ENCODE measurements at places on chromosomes 1 and 21.

GRCh38 chr1:11874258-11874562 is 15.5 kb upstream of the NPPB start:
- no peak for DNase-seq

GRCh38 chr1:101295209-101295608 is 58.4 kb downstream of the S1PR1 start:
- DNase-seq: no peak

- no peak for DNase-seq
These were observed 51.8 kb upstream of the TRABD2B start for GRCh38 chr1:48048980-48049379.

DNA sequence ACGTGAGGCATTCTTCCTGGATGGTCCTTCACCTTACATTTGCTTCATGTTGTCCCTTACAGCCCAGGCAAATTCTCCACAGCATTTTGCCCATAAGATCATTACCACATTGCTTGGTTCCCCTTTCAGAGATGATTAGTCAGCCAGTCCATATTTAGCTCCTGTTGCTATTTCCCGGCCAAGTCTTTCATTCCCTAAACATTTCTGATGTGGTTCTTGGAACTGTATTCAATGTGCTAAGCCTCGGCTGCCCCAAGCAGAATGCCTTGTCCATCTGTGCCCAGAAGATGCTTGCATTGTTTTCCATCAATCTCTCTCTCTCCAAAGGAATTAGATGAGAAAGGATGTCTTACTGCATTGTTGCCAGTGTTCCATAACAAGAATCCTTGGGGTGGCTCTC is 420.9 kb upstream of the CAMK1G start:
- no peak for DNase-seq

DNA sequence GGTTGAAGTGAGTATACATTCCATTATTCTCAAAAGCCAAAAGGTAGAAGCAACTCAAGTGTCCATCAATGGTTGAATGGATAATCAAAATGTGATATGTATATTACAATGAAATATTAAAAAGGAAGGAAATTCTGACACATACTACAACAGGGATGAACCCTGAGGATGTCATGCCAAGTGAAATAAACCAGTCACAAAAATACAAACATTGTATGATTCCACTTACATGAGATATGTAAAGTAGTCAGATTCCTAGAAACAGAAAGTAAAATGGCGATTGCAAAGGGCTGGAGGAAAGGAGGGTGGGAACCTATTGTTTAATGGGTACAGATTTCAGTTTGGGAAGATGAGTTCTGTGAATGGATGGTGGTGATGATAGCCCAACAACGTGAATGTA is 5.8 kb downstream of the SLC44A3 start:
- DNase-seq: no peak

DNA sequence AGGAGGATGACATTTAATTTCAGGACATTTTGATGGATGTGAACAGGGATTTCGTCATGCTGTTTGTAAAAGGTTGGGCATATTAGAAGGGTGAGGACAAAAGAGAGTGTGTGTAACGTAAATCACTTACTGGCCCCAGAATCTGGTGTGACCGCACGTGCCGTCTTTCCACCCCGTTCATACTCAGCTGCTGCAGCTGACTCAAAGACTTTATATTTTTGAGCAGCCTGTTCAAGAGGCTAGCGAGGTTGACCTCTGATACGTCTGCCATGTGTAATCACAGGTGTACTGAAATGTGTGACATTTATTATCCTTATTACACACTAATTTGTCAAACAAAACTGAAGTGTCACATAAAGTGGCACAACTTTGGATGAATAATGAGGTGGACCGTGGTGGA is 66.5 kb upstream of the ERRFI1 start:
- DNase-seq: no peak

- no peak for DNase-seq
These were observed 558 bp upstream of the BTG3 start for GRCh38 chr21:17613242-17613676.

DNA sequence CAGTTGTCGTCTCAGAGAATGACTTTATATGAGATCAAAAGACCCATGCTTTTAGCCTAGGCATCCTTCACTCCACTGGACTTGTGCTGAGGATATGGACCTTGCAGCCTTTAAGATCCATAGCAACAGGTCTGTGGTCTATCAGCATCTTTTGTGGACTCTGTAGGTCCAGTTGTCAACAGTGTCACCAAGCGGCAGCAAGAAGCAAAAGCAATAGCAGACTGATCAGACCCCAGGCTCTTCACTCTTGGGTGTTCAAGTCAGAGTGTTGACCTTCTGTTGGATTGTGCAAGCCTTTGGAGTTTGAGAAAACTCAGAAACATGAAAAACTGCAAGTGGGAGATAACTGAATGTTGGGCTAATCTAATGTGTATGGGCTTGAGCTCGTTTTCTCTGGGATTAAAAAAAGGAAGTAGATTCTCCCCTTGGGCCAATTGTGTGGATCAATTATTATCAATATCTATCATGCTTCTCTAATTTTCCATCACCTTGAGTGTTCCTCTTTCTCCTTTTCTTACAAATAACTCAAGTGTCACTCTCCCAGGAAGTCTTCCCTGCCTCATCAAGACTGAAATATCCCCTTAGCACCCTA is 144.2 kb downstream of the LYPLAL1 start:
- no peak for DNase-seq

DNA sequence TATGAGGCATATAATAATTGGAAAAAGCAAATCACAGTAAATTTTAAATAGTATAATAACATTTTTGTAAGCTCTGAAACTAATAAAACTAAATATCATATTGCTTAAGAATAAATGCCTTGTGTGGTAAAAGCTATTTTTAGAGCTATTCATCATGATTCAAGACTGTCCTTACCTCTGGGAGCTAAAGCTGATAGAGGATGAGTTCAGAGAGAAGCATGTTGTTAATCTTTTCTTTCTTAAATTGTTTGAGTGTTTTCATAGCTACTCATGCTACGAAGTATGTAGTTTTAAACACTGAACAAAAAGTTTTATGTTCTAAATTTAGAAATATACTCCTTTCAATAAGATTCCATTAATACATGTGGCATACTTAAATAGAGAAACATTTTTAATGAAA is 30.5 kb downstream of the IFI16 start:
- DNase-seq: no peak

GRCh38 chr1:236002025-236002390 is 62.9 kb downstream of the NID1 start:
- DNase-seq: no peak

GRCh38 chr1:226695335-226695900 is 43.7 kb downstream of the ITPKB start:
- no peak for DNase-seq

DNA sequence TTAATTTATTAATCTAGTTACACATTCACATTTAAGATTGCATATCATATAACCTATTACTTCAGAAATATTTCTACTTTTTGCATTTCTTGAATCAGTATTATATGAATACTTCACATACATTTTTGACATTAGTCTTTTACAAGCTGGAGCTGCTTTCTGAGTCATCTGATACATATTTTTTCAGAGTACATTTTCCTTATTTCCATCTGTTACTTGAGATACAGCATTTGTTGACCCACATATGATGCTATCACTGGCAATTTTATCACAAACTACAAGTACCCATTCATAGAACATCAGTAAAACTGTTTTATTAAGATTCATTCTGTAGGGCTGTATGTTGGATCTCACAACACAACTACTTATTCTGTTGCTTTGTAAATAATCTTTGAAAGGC is 367.2 kb upstream of the ST6GALNAC5 start:
- DNase-seq: no peak

GRCh38 chr1:47179017-47179987 is 10.5 kb downstream of the PDZK1IP1 start:
- peak; percentile 84 for DNase-seq

GRCh38 chr1:109111386-109112055 is 2.4 kb upstream of the ELAPOR1 start:
- no peak for DNase-seq

DNA sequence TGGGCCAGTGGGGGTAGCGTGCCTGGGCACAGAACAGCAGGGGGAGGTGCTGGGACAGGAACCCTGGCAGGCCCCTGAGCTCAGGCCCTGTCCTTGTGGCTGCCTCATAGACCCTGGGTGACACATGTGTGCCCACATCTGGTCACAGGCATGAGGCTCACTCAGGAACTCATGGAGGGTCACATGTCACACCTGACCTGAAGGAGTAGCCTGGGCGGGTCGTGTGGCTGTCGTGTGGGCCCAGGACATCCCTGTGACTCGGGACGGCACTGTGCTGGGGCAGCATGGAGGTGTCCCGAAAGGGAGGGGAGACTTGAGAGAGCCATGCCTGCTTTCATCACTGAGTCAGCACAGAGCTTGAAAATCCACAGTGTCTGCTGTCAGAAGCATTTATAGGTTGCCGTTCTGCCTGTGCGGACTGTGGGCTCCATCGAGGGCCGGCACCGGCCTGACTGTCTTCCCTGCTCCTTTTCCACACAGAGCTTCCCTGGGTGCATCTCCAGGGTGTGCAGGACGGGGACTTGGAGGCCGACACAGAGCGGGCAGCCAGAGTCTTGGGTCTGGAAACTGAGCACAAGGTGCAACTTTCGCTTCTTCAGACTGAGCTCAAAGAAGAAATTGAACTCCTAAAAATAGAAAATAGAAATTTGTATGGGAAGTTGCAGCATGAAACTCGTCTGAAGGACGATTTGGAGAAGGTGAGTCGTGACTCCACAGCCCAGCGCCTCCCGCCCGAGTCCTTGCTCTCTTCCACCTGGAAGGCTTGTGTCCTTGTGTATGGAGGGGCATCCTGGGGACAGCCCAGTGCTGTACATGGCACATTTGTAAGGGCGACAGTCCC is 32.8 kb downstream of the PCNT start:
- no peak for DNase-seq

GRCh38 chr1:47407481-47407880 is 8.6 kb upstream of the FOXE3 start:
- no peak for DNase-seq

- DNase-seq: no peak
These were observed 31.8 kb downstream of the APP start for GRCh38 chr21:26138615-26139257.

DNA sequence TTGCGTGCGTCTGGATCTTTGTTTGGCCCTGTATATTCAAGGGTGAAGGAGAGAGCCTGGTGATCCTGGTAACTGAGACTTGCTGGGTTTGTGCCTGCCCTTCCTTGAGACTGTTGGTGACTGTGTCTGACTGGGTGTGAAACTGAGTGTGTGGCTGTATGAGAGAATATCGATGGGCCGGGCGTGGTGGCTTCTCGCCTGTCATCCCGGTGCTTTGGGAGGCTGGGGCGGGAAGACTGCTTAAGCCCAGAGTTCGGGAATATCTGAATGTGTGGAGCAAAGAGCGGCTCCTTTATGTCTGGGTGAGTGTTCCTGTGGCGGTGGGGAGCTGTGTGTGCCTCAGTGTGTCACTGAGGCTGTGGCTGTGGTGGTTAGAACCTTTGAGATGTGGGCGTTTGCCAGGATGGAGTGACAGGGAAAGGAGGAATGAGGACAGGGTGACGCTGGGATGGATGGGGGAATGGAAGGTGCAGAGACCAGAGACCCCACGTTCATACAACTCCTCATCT is 2.7 kb upstream of the MARCKSL1 start:
- DNase-seq: no peak

- DNase-seq: peak; percentile 90
These were observed 8.0 kb upstream of the MAN1C1 start for GRCh38 chr1:25608488-25609178.

- no peak for DNase-seq
These were observed 292.3 kb downstream of the USP25 start for GRCh38 chr21:16022116-16022515.

DNA sequence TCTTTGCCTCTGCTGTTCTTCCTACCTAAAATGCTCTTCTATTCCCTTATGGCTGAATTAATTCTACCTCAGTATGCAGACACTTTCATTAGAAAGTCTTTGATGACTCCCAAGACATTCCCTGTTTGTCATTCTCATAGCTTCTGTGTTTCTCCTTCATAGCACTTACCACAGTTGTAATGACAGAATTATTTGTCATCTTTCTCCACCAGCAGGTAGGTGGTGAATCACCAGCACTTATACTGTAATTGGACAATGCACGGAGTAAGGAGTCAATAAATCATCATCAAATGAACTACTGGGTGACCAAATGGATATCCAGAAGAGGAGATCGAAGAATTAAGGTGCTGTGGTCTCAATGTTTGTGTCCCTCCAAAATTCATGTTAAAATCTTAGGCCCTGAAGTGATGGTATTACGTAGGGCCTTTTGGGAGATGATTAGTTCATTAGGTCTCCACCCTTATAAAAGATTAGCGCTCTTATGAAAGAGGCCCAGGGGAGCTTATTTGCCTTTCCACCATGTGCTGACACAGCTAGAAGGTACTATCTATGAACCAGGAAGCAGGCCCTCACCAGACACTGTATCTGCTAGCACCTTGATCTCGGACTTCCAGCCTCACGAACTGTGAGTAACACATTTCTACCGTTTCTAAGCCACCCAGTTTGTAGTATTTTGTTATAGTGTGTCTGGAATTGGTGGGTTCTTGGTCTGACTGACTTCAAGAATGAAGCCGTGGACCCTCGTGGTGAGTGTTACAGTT is 2.4 kb upstream of the CCT8 start:
- no peak for DNase-seq

- no peak for DNase-seq
These were observed 86.9 kb downstream of the ADARB1 start for GRCh38 chr21:45161038-45161945.

Data from activated T-cell treated with anti-CD3 and anti-CD28 coated beads, Interleukin-2, amount 50 U/mL, for 72 hours (primary cell).